GM12865 (cell line): ENCODE measurements at places on chromosomes 5 and 9.

- no peak for DNase-seq
These were observed 378.6 kb downstream of the GADD45G start for GRCh38 chr9:89983411-89983810.

- no peak for DNase-seq
These were observed 192.4 kb downstream of the ARHGEF28 start for GRCh38 chr5:73818357-73818756.

GRCh38 chr5:176579323-176579722 lies 30.2 kb downstream of the CDHR2 start:
- DNase-seq = no peak

DNA sequence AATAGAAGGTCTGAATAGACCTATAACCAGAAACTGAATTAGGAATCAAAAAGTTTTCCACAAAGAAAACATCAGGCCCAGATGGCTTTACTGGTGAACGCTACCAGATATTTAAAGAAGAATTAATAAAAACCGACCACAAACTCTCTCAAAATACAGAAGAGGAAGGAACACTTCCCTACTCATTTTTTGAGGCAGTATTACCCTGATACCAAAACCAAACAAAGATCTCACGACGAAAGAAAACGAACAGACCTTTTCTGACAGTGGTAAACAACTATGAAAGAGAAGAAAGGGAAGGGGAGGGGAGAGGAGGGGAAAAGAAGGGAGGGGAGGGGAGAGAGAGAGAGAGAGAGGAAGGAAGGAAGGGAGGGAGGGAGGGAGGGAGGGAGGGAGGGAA lies 13.5 kb downstream of the B4GALT1 start:
- DNase-seq = peak; percentile 56

GRCh38 chr5:142437563-142437962 lies 112.7 kb upstream of the SPRY4 start:
- no peak for DNase-seq

DNA sequence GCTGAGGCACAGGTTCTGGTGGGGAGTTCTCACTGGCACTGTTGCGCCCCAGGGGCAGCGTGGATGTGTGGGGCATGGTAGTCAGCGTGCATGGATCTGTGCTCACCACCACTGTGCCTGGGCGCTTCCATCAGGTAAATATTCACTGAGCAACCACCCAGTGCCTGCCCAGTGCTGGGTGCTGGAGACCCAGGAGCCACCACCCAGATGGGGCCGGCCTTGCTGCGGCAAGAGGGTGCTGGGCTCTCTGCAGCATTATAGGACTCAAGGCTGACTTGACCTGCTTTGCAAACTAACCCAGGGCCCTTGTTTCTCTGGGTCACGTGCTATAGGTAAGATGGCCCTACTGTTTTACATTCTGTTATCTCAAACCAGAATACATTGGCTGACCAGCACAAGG lies 60.5 kb downstream of the DAP start:
- no peak for DNase-seq

GRCh38 chr9:89677702-89678395 lies 73.0 kb downstream of the GADD45G start:
- no peak for DNase-seq

GRCh38 chr5:159181152-159181551 lies 28.2 kb downstream of the RNF145 start:
- DNase-seq = peak; percentile 57

DNA sequence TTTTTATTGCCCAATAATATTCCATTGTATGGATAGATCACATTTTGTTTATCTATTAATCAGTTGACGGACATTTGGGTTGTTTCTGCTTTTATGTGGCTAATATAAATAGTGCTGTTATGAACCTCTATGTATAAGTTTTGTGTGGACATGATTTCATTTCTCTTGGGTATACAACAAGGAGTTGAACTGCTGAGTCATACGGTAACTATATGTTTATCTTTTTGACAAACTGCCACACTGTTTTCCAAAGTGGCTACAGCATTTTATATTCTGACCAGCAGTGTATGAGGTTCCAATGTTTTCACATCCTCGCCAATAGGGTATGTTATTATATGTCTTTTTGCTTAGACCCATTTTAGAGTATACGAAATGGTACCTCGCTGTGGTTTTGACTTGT lies 264.3 kb downstream of the RFX3 start:
- no peak for DNase-seq

- no peak for DNase-seq
These were observed 62.4 kb downstream of the SERINC5 start for GRCh38 chr5:80193401-80193800.

DNA sequence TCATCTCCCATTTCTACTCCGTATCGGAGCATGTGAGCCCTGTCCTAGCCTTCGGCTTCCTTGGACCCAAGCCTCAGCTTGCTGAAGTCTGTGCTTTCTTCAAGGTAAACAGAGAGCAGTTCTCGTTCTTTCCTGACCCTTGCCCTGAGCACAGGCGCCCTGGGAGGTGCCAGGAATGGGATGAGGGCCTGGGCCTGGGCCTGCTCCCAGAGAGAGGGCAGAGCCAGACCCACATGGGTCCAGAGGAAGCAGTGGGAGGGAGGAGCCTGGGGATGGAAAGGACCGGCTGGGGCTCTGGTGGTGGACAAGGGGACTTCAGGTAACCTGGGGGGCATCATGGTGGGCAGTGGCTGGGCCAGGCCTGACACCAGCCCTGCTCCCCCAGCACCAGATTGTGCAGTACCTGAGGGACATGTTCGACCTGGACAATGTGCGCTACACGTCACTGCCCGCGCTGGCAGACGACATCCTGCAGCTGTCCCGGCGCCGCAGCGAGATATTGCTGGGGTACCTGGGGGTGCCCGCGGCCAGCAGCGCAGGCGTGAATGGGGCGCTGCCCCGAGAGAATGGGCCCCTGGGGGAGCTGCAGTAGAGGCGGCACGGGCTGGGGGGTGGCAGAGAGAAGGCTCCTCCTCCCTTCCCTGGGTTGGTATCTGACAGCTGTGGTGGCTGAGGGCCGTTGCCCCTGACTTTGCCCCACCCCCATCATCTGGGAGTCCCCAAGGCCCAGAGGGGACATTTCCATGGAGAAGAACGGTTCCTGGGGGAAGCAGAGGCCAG lies 10.9 kb upstream of the DOLPP1 start:
- no peak for DNase-seq

- no peak for DNase-seq
These were observed 98.1 kb upstream of the FER start for GRCh38 chr5:108649646-108650045.

DNA sequence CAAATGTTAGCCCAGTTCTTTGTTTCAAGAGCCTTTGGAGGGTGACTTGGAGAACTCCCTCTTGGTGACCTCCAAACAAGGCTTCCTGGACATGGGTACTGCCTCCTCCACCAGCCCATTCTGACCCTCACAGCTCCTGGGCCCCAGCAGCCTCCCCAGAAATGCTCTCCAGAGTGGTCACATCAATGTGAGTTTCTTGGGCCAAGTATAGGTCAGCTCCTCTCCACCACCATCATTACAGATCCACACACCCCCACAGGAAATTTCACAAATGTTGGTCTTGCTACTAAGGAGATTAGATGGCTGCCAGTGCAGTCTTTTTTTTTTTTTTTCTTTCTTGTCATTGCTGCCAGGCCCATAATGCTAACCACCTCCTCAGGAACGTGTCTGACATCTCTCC lies 410.7 kb downstream of the DTWD2 start:
- no peak for DNase-seq

DNA sequence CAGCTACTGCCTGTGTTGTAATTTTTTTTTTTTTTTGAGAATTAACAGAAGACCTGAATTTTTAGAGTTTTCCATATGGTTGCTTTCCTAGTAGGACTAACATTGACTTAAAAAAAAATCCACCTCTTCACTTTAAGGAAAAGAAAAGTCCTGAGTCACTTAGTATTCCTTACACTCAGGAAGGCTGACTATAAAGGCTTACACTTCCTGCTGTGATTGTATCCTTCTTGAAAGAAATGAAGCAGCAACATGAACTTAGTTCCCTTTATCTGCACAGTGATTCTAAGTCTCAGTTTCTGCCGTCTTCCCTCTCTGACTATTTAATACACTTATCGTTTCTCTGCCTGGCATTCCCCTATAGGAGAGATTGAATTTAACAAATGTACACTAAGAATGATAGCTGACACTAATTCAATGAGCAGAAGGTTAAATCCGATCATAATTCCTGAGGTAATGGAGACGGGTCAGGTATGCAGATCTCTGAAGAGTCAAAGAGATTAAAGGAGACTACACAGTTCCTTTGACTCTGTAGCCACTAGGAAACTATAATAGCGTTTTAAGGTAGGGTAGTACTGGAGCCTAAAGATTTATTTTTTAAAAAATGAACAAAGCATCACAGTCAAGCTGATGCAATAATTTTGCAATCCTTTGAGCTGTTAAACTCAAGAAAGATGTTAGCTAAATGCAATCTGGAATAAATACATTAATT lies 185.1 kb upstream of the ELAVL2 start:
- DNase-seq = no peak

- DNase-seq = no peak
These were observed 234.1 kb upstream of the DMRT1 start for GRCh38 chr9:607417-607816.

DNA sequence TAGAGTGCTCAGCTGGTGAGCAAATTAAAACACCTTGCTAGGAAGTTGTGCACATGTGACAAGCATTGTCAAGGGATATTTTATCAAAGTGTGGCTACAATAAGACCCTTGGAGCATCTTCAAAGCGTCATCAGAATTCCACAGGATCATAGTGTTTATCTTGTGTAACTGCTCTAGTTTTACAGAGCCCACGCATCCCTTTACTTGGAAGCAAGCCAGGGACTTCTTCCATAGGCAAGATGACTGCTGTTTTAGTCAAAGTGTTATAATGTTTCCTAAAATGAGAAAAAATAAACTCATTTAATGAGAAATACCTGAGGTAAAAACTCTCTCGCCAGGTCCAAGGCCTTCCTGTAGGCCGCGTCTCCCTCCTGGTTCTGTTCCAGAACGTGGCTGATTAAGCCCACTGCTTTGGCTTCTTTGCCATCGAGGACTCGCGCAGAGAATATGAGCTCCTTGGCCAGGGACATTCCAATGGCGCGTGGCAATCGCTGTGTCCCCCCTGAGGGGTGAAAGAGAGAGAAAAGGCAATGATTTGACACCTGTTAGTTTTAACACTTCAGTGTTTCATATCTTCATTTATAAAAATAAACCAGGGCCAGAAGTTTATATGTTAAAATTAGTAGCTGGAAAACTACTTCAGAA lies 141.1 kb downstream of the AUH start:
- DNase-seq = no peak

DNA sequence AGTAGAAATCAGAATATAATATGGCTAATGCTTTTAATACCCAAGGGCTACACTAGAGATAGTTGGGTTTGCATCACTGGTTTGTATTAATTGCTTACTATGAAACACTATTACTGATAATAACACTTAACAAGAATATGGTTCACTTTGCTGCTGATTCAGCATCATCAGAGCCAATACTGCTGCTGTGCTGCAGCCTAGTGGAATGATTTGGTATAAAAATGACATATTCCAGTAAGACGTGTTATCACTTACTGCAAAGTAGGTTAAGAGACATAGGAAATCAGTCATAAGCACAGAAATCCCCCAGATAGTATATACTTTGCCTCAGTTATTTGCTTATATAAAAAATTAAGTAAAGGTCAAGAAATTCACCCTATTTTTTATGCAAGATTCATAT lies 2.8 kb downstream of the CDH10 start:
- DNase-seq = peak; percentile 0

GRCh38 chr5:43073597-43074546 lies 33.8 kb upstream of the ANXA2R start:
- peak; percentile 65 for DNase-seq

DNA sequence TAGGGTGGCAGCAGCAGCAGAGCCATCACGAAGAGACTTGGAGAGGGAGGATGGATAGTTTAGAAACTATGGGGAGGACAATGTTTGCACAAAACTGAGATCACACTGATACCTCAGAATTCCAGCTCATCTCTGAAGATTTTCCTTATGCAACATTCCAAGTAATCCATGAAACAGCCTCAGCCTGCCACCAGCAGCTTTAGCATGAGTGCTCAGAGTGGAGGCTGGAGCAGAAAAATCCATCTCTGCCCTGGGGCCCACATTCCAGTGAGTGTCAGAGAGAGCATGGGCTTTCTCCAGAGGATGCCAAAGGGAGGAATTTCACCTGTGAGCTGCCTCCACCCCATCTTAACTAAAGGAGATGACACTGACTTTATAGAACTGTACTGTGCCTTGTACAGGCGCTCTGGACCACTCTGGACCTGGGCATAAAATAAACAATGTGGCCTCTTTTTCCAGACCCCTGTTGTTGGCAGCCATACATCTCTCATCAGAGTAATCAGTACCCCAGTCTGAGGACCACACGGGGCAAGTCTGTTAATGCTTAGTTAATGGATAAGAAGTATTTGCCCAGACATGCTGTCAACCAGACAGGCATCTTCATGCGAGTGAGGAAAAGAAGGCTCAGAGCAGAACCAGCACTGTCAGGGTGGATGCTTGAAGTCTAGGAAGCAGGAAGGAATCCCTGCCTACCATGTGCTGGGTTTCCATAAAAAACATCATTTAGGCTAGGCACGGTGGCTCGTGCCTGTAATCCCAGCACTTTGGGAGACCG lies 440.9 kb downstream of the ENC1 start:
- no peak for DNase-seq

DNA sequence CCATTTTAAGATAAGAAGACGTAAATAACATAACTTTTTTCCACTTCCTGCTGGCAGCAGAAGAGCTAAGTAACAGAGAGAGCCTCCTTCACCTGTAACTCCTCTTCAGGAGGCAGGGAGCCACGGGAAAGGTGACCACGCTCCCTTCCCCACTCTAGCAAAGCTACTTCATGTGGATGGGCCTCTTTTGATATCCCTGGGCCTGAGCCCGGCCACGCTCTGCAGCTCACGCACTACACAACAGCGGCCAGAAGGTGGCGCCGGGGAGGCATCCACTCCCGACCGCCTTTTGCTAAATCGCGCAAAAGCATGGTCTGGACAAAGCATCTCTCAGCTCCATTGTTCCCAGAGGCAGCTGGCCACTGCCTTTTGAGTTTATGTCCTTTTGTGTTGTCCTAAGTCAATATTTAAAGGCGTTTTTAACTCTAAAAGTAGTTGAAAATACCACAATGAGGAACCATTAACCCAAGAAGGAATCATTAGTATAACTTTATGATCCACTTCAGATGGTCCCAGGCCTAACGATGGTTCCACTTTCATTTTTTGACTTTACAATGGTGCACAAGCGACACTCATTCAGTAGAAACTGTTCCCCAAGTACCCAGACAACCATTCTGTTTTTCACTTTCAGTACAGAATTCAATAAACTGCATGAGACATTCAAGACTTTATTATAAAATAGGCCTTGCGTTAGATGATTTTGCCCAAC lies 23.6 kb downstream of the CMBL start:
- peak; percentile 90 for DNase-seq

DNA sequence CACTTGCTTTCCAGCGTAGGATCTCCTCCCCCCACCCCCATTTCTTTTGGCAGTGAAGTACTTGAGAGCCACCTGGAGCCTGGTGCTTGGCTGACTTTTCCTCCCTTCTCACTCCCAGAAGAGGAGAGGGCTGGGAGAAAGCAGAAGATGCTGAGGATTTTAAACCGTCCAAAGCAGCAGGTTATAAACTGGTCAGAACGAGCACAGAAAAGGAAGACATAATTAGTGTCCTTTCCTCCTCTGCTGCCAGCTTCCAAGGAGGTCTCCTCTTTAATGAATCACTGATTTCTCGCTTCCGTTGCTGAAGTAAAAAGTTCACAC lies 563 bp upstream of the FGF10 start:
- no peak for DNase-seq
